Activated CD4-positive, alpha-beta T cell treated with anti-CD3 and anti-CD28 coated beads, Interleukin-2, amount 50 U/mL, for 4 hours (primary cell): ENCODE measurements at places on chromosomes 5 and 9.
A peak's percentile ranks its signal among the peaks of the same experiment; 100 is the strongest.

- no peak for DNase-seq
Observed at GRCh38 chr5:147450606-147451005, 59.3 kb downstream of the DPYSL3 start.

- DNase-seq = no peak
Observed at GRCh38 chr9:122036988-122037387, 56.1 kb downstream of the TTLL11 start.

GRCh38 chr5:90399251-90399650, 10.3 kb downstream of the CETN3 start:
- DNase-seq = no peak

DNA sequence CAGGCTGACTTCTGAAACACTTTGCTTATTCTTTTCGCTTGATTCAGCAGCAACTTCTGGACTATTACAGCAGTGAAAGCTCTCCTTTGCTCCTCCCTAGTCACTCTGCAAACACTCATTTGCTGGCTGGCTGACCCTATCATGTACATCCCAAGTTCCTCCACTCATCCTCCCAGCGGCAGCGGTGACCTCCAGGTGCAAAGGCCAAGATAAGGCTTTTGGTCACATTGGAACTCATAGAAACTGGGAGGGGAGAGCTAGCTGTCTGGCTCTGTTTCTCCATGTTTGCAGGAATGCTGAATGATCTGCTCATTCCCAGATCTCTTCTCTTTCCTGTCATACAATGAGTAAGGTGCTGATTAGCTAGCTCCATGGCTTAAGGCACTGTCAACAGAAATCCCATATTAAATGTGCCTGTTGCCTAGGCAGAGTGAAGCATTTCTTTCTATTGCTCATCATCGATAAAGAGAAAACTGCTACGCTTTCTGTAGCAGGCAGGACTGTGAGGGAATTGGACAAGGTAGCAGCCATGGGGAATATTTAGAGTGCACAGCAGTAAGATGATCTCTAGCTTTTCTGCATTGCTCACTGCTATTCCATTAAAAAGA, 250.5 kb upstream of the PDE4D start:
- no peak for DNase-seq

- no peak for DNase-seq
Observed at GRCh38 chr9:84997472-84997871, 327.9 kb downstream of the NTRK2 start.

DNA sequence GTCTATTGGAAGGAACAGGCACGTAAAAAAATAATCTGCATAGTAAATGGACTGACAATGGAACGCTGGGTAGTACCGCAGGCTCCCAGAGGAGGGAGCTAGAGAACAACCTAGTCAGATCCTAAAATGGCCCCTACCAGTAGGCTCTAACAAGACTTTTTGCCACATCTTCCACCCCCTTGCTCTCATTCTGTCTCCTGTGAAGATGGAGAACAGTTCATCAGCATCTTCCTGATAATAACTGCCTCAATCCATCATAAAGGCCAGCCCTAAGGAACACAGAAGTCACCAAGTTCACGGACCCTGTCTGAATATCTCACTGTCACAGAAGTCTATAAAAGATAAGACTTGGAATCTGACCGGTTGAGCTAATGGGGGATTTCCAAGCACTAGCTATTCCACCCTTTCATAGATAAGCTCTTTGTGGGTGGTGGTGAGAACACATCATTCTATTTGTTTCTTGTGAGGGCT, 133.4 kb downstream of the SLC1A3 start:
- peak; percentile 53 for DNase-seq

GRCh38 chr5:74766418-74766848, 484 bp downstream of the GFM2 start:
- no peak for DNase-seq

GRCh38 chr9:804026-804425, 37.5 kb upstream of the DMRT1 start:
- DNase-seq = no peak

- DNase-seq = no peak
Observed at GRCh38 chr9:109940561-109940960, 160.6 kb downstream of the PALM2AKAP2 start.

DNA sequence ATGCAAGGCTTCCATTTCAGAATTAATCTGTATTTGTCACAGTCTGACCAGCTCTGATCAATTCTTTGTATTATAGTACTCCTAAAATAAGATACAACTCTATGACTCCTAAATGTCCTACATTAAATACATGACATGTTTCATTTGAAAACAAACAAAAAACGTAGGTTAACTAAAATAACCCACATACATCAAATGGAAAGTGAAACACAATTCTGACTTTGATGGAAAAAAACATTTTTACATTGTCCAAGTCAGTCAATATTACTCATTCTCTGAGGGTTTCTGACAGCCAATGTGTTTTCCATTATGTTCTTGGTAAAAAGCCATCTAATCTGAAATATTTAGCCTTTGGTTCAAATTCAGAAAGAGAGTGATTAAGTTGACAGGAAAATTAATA, 8.7 kb downstream of the HMGCS1 start:
- DNase-seq = no peak

DNA sequence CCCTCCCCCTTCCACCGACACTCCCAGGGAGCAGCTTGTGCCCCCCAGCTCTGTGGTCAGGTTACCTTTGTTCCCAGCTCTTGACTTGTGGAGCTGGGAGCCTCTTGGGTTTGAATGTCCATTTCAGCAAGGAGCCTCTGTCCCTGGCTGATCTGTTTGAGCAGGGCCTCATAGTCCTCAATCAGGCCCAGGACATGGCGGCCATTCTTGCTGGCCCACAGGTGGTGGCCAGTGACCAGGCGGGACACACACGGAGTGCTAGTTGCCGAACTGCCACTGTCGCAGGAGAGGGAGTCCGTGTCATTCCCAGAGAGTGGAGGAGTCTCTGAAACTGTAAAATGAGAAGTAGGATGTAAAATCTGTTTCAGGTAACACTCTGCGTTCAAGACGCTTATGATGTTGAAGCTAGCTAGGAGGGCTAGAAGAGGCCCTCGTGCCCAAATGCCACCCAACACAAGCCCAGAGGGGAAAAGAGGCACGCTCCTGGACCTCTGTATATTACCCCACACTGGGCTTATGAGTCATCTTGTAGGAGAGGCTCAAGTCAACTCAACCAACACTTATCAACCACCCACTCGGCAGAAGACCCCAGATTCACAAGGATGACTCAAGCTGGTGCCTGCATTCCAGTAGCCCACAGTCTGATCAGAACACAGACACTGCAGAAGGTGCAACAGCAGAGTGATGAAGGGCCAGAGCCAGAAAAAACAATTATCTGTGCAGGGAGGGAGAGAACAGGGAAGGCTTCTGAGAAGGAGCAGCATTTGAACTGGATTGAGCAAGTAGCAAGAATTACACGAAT, 177.0 kb downstream of the CDK5RAP2 start:
- no peak for DNase-seq

GRCh38 chr9:26574256-26574655, 318.3 kb downstream of the CAAP1 start:
- DNase-seq = no peak

- DNase-seq = peak; percentile 20
Observed at GRCh38 chr5:36875051-36875789, 1.3 kb upstream of the NIPBL start.

DNA sequence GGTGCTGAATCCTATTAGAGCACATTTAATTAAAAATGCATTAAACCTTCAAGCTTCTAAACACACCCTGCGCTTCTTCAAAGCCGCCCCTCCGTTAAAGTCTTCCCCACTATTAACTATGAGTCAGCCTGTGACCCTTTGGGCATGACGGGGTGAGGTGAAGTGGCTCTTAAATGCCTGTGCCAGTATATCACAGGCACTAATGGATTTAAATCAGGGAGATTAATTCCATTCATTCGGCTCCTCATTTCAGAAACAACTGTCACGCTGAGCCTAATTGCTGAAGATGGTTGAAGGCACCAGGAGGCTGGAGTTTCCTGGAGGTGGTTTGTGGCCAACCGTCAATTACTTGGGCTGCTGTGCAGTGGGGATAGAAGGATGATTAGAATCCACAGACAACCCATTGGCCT, 192.6 kb upstream of the MSX2 start:
- no peak for DNase-seq

DNA sequence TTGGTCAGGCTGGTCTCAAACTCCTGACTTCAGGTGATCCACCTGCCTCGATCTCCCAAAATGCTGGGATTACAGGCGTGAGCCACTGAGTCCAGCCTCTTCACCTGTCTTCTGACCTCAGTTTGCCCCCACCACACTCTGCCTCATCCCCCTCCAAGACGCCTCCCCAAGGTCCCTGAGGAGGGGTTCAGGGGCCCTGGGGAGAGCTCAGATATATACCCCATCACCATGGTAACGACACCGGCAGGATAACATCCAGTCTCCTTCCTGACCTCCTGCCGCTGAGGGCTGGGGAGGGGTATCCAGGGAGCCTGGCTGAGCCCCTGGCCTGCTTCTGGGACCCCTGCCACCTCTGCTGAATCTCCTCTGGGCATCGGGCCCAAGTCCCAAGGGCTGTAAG, 19.7 kb upstream of the PSD2 start:
- DNase-seq = no peak

DNA sequence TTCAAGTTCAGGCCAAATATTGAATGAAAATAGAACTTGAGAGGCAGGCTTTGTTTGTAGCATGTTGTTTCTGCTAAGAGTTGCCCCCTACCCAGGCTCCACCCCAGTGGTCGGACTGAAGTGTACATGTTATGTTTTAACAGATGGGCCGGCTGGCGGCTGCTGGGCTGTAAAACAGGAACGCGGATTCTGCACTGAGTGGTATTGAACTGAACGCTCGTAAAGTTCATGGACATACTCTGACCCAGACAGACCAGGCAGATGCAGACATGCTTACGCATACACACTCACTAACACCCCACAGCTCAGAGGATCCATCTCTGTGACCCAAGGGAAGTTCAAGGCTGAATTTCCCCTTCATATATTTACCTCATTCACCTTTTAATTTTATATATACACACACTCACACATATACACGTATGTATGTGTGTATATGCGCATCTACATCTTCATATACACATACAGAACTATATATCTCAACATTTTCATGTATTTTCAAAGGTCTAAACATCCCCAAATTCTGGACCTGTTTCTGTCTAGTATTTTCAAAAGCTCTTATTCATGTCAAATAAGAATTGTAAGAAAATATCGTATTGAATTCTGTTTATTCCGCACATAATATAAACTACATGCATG, 1.4 kb downstream of the MARCHF3 start:
- DNase-seq = no peak

DNA sequence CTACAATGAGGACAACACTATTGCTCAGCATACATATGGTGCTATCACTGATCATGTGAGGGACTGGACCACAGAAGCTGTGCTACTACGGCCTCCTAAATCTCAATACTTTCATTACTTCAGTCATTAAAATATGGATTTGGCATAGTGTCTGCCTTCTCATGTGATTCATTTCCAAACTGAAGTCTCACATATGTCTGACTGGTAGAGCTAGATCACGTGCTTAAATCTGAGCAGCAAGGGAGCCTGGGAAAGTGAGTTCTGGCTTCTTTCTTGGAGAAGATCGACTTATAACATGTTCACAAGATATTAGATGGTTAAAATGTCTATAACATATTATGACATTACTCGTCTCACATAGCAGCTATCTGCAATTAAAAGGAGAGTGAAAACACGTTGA, 8.3 kb downstream of the KIF4B start:
- DNase-seq = no peak

DNA sequence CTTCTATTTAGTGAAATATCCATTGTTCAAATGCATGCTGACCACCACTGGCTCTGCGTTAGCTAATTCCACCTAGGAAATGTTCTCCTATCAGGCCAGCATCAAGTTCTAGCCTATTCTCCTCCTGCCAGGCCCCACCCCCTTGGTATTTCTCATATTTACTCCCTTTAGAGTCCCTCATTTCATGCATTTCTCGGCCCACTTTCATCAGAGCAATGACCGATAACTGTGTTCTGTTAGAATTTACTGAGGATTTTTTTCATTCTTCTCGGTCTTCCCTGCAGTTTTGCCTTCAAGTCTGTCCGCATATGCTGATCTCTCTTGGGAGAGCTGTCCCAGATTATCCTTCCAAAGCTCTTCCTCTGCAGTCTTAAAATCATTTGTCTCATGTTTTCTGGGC, 143.4 kb downstream of the GOLPH3 start:
- DNase-seq = no peak

DNA sequence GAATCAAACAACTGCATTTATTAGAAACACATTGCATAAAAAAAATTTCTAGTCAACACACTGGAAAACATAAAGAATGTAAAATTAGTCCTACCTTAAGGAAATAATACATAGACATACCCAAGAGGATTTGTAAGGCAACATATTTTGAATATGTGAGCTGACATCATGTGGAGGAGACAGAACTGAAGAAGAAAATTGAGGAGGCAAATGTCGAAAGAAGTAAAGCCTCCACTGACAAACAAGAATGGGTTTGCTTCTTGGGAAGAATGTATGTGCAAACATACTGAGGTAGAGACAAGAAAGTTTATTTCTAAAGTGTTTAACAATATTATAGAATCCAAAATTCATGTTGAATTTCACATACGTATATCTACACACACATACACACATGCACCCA, 363.0 kb upstream of the PDE4D start:
- DNase-seq = no peak

DNA sequence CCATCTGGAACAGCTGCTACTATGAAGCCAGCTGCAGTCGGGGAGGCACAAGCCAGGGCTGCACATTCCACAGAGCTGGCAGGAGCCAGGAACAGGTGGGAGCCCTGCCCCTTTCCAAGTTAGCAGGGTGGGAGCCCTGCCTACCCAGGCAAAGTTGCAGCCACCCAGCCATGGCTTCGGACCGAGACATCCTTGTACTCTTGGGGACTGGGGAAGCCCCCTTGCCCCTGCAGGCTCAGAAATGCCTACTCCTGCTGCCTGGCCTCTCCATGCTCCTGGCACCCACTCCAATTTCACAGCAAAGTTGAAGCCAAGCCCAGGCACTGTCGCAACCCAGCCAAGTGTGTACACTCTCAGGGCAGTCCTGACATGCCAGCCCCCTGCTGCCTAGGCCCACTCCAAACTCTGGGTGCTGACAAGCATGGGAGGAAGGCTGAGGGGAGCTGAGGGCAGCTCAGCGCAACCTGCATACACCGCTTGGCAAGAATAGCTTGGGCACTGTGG, 165.1 kb downstream of the RNF180 start:
- DNase-seq = no peak

DNA sequence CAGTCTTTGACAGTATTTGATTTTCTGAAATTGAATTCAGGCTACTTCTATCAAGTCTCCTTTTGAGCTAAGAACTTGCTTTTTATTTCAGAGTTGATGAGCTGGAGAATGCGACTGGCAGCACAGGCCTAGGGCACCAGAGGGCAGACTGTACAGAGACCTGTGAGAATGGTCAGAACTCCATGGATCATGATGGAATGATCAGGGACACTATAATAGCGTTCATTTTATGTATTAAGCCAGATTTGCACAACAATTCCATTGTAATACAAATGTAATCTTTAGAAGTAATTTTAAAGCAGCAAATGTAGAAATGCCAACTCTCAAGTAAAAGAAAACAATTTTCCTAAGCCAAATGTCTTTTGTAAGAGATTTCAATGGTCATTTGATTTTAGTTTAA, 902.4 kb downstream of the NR2F1-AS1 start:
- DNase-seq = no peak

- DNase-seq = no peak
Observed at GRCh38 chr9:105541838-105542237, 16.1 kb upstream of the FKTN start.
